ENCODE measurements at places on chromosomes 16 and 17.

- DNase-seq = no peak
Measured at GRCh38 chr16:14321542-14321941, 250.4 kb downstream of the MRTFB start.

GRCh38 chr16:59274141-59274540 is 540.0 kb upstream of the GOT2 start:
- no peak for DNase-seq

GRCh38 chr17:8729860-8730259 is 14.8 kb downstream of the CCDC42 start:
- no peak for DNase-seq

- no peak for DNase-seq
Measured at GRCh38 chr17:17425591-17425990, 51.2 kb upstream of the MED9 start.

GRCh38 chr17:61406971-61407911 is 7.6 kb downstream of the TBX2 start:
- DNase-seq = no peak

GRCh38 chr16:21283521-21284289 is 5.6 kb upstream of the CRYM start:
- DNase-seq = no peak

- DNase-seq = no peak
Measured at GRCh38 chr17:61323909-61324868, 75.5 kb upstream of the TBX2 start.

- DNase-seq = no peak
Measured at GRCh38 chr17:72684405-72685020, 408.0 kb downstream of the SLC39A11 start.

DNA sequence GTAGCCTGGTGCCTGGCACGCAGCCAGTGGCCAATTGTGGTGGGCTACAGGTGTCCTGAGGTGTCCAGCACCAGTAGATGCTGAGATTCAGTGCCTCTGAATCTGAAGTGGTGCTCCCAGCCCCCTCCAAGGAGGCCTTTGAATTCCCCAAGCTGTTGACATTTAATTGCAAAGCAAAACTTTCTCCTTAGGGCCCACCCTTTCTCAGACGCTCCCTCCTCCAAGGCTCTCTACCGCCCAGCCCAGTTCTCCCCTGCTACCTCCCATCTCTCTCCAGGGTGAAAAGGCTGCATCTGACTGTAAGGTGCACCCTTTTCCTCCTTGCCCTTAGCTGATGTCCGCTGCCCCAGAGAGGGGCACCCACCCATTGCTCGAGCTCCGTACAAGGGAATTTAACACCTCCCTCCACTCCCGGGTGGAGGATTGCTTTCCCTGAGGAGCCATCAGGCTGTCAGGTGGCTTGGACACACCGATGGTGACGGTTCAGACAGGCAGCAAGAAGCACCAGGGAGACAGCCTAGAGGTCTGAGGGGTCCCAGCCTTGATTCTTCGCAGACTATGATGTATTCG is 1.7 kb downstream of the BEAN1 start:
- DNase-seq = no peak

DNA sequence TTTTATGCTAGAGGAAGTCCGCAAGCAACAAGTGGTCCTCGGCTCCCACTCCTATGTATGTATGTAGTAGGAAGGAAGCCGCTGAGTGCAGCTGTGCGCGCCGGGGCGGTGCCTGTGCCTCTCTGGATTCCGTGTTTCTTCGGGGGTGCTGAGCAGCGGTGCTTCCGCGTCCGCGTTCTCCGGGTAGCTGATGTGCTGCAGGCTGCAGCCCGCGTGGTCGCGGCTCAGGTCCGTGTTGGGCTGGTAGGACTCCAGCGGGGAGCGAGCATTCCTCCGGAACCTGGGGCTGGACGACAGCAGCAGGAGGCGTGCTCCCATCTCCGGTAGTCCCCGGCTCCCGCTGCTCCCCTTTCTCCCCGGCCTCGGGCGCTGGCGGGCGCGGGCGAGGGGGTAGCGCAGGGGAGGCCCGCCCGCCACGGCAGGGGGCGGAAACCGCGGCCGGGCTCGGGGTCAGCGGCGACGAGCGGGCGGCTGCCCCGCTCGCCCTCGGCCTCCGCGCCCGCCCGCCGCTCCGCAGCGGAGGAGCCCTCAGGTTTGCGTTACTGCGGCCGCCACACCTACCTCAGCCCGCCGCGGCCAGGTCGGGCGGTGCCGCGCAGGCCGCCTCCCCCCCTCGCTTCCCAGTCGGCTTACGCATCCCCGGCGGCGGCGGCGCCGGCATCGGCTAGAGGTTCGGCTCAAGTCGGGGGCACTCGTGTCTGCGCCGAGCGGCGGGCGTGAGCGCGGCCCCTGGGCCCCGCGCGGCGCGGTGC is 487 bp downstream of the C17orf67 start:
- DNase-seq = peak; percentile 58

- DNase-seq = no peak
Measured at GRCh38 chr16:89293276-89294143, 76.0 kb downstream of the ZNF778 start.

GRCh38 chr17:73901661-73902415 is 257.6 kb upstream of the SDK2 start:
- no peak for DNase-seq

- DNase-seq = no peak
Measured at GRCh38 chr16:83509316-83509715, 298.5 kb upstream of the HSBP1 start.

GRCh38 chr17:31392002-31392855 is 754 bp downstream of the RAB11FIP4 start:
- no peak for DNase-seq

DNA sequence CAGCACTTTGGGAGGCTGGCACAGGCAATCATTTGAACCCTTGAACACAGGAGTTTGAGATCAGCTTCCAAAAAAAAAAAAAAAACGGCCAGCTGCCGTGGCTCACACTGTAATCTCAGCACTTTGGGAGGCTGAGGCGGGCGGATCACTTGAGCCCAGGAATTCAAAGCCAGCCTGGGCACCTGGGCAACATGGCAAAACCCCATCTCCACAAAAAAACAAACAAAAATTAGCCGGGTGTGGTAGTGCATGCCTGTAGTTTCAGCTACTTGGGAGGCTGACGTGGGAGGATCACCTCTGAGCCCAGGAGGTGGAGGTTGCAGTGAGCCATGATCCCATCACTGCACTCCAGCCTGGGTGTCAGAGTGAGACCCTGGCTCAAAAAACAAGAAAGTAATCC is 39.0 kb downstream of the GRB2 start:
- no peak for DNase-seq

GRCh38 chr16:70444249-70445063 is 5.6 kb upstream of the ST3GAL2 start:
- DNase-seq = no peak

Data from amniotic stem cell (primary cell).